M059J (cell line): ENCODE measurements at places on chromosomes 1 and 21.

- peak; percentile 29 for DNase-seq
Measured at GRCh38 chr1:227449741-227450441, 113.5 kb upstream of the ZNF678 start.

GRCh38 chr21:32834211-32834915 is 62.8 kb upstream of the PAXBP1 start:
- no peak for DNase-seq

DNA sequence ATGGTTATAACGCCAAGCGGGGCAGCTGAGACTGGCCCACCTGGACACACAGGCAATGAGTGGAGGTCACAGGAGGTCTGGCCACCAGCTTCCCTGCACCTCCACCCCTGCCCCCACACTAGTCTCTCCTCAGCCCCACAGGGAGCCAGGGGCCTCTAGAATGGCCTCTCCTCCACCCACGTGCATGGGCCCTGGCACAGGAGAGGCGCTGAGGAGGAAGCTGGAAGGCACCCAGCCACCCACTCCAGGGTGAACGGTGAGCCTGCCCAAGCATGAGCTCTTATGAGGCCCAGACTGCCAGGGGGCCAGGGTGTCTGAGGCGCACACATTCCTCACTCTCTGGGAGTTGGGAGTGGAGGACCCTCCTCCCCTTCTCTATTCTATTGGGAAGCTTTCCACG is 22.2 kb downstream of the LRP8 start:
- DNase-seq: no peak

GRCh38 chr1:82759035-82759434 is 958.3 kb downstream of the ADGRL2 start:
- DNase-seq: no peak

DNA sequence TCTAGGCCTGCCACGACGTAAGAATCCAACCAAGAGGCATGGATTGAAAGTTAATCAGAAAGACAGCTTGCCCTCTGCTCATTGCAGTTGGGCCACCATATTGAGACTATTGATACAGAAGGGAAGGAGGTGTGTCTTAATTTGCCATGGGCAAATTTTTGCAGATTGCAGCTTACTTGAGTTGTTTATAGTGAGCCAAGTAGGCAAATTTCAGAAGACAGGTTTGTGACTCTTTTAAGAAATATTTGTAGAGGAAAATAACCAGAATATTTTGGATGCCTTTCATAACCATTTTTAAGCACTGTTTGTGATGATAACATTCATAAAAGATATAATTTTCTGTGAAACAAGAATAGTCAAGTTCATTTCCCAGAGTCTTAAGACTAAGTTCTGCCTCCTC is 74.1 kb downstream of the PRDM2 start:
- DNase-seq: no peak

DNA sequence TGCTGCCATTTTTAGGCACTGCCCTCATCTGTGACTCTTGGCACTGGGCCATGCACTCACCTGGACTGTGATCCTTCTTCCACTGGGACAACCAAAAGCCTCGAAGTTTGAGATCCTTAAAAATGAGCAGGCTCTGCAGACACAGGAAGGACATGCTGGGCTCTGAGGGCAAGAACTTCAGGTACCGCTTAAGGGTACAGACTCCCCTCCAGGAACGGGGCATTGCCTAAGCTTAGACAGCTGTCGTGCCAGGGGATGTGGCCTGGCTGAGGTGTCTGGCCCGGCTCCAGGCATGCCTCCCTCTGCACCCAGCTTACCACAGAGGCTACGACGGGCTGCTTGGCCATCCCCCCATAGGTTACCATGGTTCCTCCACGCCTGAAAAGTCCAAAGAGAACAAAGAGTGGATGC is 14.2 kb upstream of the SRSF4 start:
- peak; percentile 82 for DNase-seq

DNA sequence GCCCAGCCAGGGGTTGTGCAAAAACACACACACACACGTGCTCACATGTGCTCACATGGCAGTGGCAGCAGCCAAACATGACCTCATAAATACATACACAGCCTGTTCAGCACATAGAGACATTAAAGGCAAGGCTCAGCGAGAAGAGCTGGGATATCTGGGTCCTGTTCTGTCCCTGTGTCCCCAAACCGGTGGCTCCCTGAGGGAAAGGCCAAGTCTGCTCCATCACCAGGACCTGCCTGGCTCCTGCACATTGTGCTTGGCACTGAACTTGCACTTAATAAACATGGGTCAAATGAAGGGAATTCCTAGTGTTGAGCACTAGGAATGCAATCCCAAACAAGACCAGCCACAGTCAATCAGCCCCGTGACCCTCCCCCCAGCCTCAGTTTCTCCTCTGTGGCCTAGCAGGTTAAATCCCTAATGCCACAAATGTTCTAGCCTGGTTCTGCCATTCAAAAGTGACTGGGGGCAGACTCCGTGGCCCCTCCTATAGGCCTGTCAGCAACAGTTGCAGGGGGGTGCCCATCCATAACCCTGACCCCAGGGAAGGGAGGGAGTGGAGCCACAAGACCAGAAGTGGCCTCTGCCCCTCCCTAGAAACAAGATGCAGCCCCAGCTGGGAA is 160.9 kb upstream of the VAMP3 start:
- DNase-seq: no peak

DNA sequence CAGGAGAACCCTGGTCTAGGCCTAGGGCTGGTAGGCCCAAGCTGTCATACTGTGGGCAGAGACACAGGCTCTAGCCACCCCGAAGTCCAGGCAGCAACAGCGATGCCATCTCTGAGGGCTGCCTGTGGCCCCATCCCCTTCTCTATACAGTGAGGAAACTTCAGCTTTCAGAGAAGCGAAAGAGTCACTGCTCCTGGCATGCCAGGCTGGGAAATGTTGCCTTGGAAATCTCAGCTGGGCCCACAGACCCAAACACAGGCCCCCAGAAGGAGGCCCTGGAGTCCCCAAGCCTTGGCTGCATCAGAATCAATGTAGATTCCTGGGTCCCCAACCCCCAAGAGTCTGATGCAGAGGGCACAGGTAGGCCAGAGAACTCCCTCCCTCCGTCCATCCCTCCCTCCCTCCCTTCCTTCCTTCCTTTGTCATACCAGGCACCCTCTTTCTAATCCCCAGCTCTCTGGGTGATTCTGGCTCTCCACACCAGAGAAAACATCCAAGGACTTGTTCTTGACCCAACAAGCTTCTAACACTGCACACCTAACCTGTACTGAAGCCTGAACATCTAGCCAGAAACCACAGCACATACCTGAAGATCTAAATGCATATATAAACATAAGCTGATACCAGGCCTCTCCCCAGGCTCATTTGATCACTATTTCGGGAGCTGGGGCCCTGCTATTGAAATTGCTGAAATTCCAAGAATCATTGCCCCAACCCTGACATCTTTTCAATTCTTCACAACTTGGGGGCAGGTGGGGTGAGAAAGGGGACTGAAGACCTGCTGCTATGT is 143.2 kb upstream of the EDN2 start:
- DNase-seq: no peak

DNA sequence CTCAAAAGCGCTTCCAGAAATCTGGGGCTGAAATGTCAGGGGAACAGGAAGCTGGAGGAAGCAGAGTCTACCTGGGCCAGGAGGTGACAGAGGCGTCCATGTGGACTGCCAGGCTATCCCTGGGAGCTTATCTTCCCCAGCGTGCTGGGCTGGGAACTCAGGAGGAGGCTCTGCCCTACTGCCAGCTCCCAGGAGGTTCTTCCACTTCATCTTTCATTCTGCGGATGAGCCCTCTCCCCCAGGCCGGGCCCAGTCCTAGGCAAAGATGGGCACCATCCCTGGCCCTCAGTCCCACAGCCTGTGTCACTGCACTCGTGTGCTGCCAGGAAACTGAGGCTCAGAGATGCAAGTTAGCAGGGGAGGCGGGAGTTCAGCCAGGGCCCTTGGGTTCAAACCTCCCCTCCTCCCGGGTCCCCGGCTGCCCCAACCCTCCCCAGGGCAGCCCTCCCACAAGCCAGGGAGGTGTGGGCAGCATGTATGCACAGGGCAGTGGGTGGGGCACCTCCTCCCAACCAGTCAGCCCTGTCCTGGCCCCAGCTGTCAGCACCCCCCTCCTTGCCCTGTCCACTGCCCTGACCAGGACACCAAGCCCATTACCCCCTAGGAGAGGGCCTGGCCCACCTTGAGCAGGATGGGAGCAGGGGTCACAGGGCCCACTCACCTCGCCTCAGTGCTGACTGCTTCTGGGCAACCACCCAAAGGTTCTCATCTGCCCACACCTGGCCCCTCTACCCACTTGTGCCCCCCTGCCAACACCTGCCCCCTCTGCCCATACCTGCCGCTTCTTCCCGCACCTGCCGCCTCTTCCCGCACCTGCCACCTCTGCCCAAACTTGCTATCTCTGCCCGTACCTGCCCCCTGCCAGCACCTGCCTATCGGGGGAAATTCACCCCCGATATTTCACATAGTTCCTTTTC is 226.0 kb downstream of the NPHP4 start:
- no peak for DNase-seq

DNA sequence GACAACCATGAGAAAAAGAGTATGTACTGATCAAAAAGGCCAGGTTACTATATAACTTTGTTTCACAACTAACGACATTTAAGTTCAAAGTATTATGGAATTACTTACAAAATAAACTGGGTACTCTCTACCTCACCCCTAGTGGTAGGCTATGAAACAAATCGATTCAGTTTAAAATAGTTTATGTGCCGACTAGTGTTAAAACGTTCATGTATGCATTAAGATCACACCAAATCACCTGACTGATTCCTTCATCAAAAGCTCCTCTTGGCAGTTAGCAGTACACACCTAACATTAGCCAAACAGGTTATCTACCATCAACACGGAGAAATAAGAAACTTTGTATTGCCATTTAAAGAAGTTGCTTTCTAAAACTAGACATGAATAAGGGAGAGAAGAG is 137.1 kb downstream of the AKT3 start:
- no peak for DNase-seq

- DNase-seq: no peak
Measured at GRCh38 chr1:235009561-235010306, 118.9 kb downstream of the TOMM20 start.
